Body of pancreas (tissue), 4 donors: ENCODE measurements at places on chromosomes 11 and 22.

DNA sequence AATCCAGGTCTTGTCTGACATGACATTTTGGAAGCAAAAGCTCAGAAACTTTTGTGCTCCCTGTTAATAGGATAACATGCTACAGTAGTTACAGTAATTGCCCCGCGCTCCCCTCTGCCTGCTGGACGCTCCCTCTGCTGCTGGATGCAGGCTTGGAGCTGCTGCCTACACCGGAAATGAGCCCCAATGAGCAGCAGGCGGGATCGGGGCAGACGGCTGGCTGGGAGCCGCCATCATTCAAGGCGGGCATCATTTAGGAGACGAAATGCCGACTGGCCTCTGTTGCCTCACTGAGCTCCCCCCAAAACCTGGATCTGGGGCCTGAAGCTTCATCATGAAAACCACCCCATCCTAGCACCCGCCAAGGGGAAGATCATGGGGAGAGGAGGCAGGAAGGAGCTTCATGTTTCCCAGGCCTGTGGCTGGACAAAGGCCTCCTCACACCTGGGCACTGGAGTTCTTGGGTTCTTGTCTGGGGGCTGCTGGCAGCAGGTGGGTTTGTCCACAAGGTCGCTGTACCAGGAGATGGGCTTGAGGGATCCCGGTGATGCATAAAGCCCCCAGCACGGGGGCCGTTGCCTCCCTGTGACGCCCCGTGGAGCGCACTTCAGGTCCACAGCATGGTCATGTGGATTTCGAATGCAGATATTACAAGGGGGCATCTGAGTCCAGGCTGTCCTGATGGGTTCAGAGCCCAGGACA, 664.3 kb downstream of the BRD1 start:
- no peak for DNase-seq

DNA sequence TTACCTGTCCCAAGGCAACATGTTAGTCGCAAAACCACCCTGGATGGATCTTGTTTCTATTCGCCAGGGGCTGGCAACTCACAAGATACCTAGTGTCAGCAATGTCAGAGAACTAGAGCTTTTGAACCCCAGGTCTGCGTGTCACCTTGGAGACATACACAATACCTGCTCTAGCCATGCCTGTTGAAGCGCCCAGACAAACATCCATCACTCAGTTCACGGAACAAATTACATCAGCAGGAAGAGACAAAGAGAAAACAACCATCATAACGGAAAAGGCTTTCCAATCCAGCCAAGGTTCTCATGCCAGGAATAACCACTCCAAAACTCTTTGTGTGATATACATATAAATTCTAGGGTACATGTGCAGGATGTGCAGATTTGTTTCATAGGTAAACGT, 2.2 kb downstream of the CD59 start:
- no peak for DNase-seq

- DNase-seq = no peak
These were observed 38.4 kb upstream of the CLMP start for GRCh38 chr11:123233280-123233974.

DNA sequence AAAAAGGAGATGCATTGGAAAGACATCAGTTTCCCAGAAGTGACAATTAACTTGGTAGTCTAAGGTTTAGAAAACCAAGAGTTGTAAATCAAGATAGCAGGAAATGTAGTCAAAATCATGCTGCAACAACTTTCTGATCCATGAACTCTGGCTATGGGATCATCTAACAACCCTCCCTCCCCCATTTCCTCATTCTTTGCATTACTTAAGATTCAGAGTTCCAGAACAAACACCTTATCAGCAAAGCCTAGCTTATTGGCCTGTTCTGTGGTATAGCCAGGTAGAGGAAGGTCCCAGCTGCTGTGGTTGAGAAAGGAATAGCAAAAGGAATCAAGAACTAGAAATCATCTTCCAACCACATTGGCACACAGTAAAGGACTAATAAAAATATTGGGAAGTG, 651.1 kb downstream of the METTL15 start:
- DNase-seq = no peak

DNA sequence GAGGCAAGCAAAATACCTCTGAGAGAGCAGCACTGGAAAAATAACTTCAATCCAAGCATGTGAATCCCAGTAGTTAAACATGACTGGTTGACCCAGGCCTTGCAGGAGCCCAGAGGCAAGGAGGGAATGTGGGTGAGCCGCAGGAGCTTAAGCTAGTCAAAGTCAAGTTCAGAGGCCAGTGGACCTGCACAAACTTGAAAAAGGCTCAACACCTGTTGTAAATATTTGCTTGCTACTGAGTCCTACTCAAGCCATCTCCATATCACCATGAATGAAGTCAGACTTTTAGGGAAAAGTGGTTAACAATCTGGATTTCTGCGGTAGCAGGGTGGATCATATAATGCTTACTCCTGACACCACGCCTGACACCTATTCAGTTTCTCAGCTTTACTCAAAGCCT, 4.8 kb upstream of the CAT start:
- no peak for DNase-seq

DNA sequence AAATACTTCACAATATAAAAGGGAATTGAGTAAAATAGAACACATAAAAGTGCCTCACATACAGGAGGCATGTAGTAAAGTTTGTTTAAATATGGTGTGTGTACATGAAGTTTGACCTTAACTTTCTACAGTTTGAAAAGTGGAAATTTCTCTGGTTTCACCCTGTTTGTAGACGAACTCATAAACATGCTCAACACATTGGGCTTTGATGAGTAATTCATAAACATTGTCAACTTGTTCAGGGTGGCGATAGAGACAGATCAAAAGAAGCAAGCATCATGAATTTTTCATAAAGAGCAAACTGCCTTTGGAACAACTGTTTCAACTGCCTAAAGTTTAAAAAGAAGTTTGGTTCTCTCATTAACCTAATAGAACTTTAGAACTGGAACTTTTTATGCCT, 9.1 kb downstream of the SLN start:
- no peak for DNase-seq

- DNase-seq = no peak
These were observed 34.5 kb downstream of the GNB1L start for GRCh38 chr22:19819911-19820879.

- DNase-seq = no peak
These were observed 67.1 kb upstream of the GRAMD1B start for GRCh38 chr11:123362941-123363340.

- no peak for DNase-seq
These were observed 39.4 kb downstream of the FDX1 start for GRCh38 chr11:110469127-110469526.

DNA sequence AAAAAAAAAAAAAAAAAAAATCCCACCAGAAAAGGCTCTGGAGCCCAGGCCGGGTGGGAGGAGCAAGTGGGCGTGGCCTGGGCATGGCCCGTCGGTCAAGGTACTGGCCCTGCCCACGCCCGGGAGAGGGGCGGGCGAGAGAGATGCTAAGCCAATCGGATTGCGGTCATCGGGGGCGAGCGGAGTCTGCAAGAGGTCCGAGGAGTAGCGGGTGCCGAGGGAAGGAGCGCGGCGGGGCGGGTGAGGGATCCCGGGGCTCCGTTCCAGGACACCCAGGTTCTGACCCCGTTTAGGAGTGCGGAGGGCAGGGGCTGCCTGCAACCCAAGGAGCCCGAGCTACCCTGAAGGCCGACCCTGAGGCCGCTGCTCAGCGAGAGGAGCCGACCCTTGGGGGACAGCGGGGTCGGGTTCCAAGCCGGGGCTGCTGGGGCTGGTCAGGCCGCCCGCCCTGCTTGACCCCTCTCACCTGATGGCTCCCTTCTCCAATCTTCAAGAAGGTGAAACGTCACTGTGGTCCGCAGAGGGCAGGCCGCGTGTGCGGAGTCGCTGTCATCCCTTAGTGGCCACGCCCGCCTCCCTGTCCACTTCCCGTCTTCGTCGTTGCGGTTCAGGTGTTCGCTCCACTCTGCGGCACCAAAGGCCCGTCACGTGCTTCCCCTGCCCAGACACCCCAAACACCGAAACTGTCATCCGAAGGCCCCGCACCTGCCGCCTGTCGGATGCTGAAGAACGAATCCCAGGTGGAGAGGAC, 11.1 kb upstream of the TAB1 start:
- DNase-seq = peak; percentile 85
